Bronchial epithelial cell (primary cell): ENCODE measurements at places on chromosomes 7 and 10.

DNA sequence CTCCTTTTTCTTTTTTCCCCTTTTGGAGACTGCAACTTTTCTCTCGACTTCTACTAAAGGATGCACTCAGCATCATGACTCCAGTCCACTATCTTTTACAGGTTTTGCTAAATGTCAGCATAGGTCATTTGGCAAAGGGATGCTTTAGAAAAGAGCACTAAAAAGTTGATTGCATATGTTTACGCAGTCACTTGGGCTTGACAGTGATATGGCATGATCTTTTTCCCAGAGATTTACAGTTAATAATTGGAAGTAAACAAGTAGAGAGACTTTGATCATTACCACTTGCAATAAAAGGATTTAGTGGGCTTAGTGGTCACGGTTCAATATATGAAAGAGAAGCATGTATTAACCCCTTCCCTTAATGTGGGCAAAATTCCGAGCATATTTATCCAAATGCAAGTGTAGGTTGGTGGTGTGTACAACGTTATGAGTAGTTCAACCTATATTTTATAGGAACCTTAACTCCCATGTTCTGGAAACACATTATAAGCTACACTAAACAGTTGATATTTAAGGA is 1.8 kb downstream of the BMI1 start:
- DNase-seq = no peak

DNA sequence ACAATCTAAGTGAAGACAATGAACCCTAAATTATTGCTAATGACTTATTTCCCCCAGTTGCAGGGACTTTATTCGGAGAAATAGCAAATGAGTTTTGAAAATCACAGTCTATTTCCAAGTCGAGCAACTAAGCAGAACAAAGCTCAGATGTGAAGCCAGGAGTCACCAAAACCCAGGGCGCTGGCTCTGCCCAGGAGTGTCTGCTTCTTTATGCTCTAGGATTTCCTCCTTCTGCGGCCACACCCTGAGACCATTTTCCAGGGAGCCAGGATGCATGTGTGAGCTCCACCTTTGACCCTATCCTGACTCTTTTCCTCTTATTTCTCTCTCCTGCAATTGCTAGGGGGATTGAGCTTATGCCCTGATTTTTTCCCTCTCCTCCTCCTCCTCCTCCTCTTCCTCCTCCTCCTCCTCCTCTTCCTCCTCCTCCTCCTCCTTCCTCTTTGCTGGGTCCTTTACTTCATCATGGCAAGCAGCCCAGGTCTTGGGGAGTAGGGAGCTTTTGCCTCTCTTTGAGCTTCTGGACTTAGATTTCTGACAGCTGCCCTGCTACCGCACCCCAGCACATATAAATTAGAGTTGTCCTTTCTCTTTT is 234.4 kb downstream of the ARL4A start:
- no peak for DNase-seq

- no peak for DNase-seq
These were observed 64.4 kb downstream of the NRBF2 start for GRCh38 chr10:63197344-63198092.

DNA sequence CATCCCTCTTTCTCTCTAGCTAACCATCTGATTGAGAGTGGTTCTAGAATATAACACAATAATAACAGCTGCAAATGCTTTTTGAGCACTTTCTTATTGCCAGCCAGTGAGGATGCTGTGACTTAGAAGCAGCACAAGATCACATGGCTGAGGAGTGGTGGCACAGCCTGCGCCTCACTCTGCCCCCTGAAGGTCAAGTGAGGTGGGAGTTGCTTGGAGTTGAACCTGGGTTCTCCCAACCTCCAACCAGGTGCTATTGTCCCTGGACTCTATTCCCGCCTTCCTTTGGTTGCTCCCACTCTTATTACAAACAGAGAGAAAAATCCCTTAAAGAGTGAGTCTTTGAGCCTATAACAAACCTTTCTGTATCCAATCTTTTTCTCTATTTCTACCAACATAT is 280.3 kb upstream of the PODXL start:
- DNase-seq = no peak

DNA sequence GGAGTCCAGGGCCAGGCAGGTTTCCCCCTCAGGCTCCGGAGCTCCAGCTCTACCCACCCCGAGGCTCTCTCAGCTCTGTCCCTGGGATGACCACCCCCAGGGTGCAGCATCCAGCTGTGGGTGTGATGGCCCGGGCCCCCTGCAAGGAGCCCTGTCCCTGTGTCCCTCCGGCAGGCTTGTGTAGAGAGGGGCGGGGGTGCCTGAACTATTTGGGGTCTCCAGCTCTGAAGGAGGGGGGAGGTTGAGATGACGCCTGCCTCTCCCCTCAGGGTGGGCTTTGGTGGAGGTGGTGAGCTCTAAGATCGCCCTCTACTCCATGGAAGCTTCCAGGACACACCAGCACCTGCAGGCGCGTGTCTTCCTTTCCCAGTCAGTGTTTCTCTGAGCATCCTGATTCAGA is 39.4 kb downstream of the ADRA2A start:
- DNase-seq = no peak

DNA sequence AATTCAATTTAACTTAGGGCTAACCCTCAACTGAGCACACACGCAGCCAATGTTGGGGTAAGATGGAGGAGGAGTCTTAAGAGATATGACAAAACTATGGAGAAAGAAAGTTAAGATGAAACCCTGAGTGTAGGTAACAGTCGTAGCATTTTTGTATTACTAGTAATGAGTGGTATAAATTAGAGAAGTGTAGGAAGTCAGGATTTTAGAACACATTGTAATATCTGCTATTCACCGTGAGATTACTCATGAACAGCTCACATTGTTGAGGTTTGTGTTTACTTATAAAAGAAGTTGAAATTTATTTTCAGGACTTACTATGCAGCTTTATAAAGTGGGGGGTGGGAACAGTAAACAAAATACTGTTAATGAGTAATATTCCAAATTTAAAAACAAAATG is 107.2 kb downstream of the ARHGAP21 start:
- peak; percentile 65 for DNase-seq

GRCh38 chr7:38920731-38921130 is 11.7 kb upstream of the VPS41 start:
- peak; percentile 51 for DNase-seq

- no peak for DNase-seq
These were observed 91.1 kb upstream of the DDC start for GRCh38 chr7:50656141-50656895.

DNA sequence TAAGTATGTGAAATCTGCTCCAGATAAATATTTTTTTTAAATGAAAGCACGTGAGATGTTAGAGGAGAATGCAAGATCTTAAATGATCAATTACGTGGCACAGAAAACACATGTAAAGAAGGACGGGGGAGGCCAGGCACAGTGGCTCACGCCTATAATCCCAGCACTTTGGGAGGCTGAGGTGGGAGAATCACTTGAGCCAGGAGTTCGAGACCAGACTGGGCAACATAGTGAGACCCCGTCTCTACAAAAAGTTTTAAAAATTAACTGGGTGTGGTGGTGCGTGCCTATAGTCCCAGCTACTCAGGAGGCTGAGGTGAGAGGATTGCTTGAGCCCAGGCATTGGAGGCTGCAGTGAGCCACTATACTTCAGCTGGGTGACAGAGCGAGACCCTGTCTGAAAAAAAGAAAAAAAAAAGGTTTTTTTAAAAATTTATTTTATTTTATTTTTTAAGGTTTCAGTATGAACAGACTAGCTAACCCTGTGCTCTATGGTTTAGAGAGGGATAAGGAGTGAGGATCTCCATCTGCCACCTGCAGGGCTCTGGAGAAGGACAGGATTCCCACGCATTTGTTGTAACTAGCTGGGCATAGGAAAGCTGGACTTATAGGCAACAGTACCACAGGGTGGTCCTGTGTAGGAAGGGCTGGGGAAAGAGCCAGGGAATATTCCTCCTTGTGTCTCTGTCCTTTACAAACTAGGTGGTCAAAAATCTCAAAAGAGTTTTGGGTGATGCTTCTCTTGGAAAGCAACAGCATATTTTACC is 113.2 kb downstream of the SPAG6 start:
- no peak for DNase-seq

- DNase-seq = peak; percentile 93
These were observed 72.9 kb downstream of the ADK start for GRCh38 chr10:74223755-74224529.

DNA sequence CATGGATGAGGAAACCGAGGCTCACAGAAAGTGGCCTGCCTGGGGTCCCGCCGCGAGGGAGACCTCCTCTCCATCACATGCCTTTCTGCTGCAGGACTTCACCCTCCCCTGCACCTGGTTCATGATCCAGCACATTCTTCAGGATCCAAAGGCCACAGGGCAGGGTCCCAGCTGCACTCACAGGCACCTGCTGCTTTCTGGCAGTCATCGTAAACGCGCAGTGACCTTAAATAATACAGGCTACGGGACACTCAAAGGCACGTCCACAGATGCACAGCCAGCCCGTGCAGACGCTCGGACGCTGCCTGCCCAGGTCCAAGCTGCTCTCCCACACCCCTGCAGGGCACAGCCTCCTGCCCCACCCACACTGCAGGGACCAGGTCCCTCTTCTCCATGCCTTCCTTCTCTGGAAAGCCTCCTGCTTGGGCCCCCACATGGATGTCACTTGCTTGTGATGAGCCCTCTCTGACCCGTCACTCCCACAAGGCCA is 49.9 kb downstream of the CALML3 start:
- no peak for DNase-seq

DNA sequence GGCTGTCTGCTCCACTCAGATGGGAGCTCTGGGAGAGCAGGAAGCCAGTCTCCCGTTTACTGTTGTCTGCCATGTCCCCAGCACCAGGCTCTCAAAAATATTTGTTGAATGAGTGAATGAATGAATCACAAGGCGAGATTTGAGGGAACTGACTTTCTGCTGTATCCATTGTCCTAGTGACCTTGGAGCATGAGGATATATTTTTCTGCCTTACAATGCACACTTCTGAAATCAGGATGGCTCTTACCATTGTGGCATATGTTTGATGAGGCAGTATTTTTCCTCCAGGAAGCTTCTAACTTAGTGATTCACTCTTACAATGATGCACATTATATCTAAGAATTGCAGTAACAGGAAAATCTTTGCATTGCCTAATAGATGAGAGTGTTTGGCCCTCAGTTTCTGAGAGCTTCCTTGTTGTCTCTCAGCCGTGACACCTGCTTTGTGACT is 136.4 kb downstream of the RPS24 start:
- DNase-seq = peak; percentile 85

DNA sequence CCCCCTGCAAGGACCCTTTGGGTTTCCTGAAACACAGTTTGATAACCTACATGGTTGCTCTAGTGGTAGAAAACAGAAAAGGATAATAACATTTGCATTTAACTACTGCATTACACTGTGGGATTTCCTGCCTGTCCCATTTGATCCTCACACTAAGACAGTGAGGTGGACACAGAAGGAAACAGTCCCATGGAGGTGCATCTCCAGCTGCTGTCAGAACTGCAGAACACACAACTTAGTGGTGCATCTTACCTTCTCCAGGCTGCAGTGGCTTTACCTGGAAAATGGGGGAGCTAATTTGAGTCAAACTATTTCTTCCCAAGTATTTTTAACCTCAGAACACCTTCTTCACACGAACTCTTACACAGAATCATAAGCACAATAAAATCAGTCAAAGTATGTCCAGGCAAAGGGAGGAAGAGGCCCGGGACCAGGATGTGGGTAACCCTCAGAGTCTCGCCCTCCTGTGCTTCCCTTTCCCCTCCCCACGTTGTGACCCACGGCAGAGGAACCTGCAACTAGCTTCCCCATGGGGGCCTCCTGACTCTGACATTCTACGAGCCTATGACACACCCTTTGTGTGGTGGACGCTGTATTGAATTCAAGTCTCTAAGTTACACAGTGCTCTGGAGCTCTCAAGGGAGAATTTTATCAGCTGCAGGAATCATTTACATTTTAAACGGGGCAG is 33.7 kb downstream of the SCRN1 start:
- DNase-seq = no peak

GRCh38 chr10:14536241-14537213 is 205.8 kb upstream of the FRMD4A start:
- peak; percentile 53 for DNase-seq

GRCh38 chr10:128660726-128661125 is 534.5 kb upstream of the MKI67 start:
- no peak for DNase-seq

GRCh38 chr7:18356191-18356645 is 139.3 kb upstream of the HDAC9 start:
- peak; percentile 31 for DNase-seq

GRCh38 chr10:119673271-119673670 is 22.1 kb downstream of the BAG3 start:
- no peak for DNase-seq

- DNase-seq = no peak
These were observed 2.6 kb upstream of the C10orf71 start for GRCh38 chr10:49296382-49296781.

GRCh38 chr10:93160829-93161228 is 87.1 kb downstream of the CYP26A1 start:
- DNase-seq = peak; percentile 49

- no peak for DNase-seq
These were observed 639.3 kb upstream of the STEAP1 start for GRCh38 chr7:89514970-89515369.

DNA sequence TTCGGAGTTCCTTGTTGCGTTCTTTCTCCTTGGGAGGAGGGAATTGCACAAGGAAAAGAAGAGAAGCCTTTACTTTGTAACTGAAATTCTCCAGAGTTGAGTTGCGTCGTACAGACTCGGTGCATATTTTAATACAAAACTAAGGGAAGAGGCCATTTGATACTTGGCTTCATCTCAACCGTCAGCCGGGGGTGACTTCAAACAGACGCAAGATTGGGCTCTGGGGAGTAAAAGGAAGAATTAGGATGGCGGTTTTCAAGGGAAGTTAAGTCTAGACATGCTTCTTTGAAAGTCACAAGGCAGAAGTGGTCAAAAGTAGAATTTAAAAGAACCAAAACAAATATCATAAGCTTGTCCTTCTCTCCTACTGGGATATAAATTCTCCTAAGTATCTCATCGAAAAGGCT is 1.6 kb downstream of the PRR15 start:
- DNase-seq = peak; percentile 20

GRCh38 chr7:135773464-135773863 is 24.9 kb upstream of the FAM180A start:
- no peak for DNase-seq

DNA sequence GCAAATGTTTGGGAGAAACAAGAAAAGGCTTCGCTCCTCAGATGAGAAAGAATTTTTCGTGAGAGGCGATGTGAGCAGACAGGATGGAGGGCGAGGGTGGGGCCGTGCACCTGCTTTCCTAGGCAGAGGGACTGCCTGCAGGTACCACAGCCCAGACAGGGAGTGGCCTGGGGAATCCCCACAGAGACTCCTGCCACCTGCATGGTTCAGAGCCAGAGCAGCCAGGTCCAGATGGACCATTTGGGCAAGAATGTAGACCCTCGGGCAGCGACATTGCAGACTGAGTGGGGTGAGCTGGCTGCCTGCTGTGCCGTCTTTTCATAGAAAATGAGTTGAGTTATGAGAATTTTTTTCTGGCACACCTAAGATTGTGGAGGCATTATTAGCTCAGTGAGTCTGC is 216.8 kb downstream of the SNX10 start:
- no peak for DNase-seq

- DNase-seq = peak; percentile 40
These were observed 182.3 kb downstream of the BICC1 start for GRCh38 chr10:58695022-58695421.

GRCh38 chr7:2022021-2022409 is 210.7 kb downstream of the MAD1L1 start:
- DNase-seq = no peak

- peak; percentile 90 for DNase-seq
These were observed 78.0 kb downstream of the MKI67 start for GRCh38 chr10:128047991-128048818.

GRCh38 chr10:91097313-91097712 is 123.2 kb upstream of the PCGF5 start:
- DNase-seq = no peak
